Myometrial cell (primary cell): ENCODE measurements at places on chromosomes 13 and 19. TPM values are rescaled to one million over a fixed set of nuclear protein-coding genes. Genes with fewer than 3 reads are reported as not detected.

Gene LGI4
- total RNA-seq, result not detected in 2 replicates

Gene MUC16
- not detected in 2 replicates for total RNA-seq

Gene NDFIP2
- 43.5 and 47.9 TPM in 2 replicates for total RNA-seq

Gene UBL5
- total RNA-seq, result 682 and 785 TPM in 2 replicates

Gene ITPKC
- total RNA-seq, result 25.7 and 31.4 TPM in 2 replicates

Gene ZNF726
- 1.4 and 8.1 TPM in 2 replicates for total RNA-seq

Gene MYO16
- 0.35 TPM in 1 of 2 replicates, not detected in the other for total RNA-seq

Gene SOHLH2
- total RNA-seq, result 0.35 TPM in 1 of 2 replicates, not detected in the other

Gene CAPN12
- total RNA-seq, result 0.29 and 0.35 TPM in 2 replicates

Gene COMMD6
- 43.2 and 78.9 TPM in 2 replicates for total RNA-seq

Gene ZNF296
- total RNA-seq, result 1.9 TPM in 1 of 2 replicates, not detected in the other

Gene ZNF682
- total RNA-seq, result 0.86 and 1.4 TPM in 2 replicates

Gene SLC17A7
- total RNA-seq, result not detected in 2 replicates

Gene GPC6
- 8.4 and 9.6 TPM in 2 replicates for total RNA-seq

Gene CERS4
- 8.1 and 10.1 TPM in 2 replicates for total RNA-seq

Gene POSTN
- 194 and 257 TPM in 2 replicates for total RNA-seq

Gene GDF15
- total RNA-seq, result 92.8 and 101 TPM in 2 replicates

Gene LENG8
- total RNA-seq, result 28.2 and 43.0 TPM in 2 replicates

Gene ZNF492
- 0.35 TPM in 1 of 2 replicates, not detected in the other for total RNA-seq

Gene SPINT2
- 3.7 and 7.5 TPM in 2 replicates for total RNA-seq

Gene WDR87
- total RNA-seq, result not detected in 2 replicates

Gene ZNF784
- total RNA-seq, result 3.7 and 6.6 TPM in 2 replicates

Gene CRLF1
- 3.4 and 30.8 TPM in 2 replicates for total RNA-seq
